ENCODE measurements at places on chromosomes 2 and 18.

DNA sequence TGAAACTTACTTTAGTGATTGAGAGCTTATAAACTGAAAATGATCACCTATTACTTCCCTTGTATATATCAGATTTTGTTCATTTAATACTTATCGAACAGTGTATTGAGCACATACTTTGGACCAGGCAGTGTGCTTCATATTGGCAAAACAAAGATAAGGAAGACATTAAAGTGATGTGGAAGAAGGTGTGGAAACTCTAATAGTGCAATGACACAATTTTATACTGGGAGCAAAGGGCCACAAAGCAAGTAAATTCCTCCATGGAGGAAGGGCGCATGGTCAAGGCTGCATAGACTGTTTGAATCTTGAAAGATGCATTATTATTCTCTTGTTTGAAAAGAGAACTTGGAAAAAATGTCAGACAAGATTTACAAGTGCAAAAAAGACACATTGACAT, 936.5 kb upstream of the DDX18 start:
- DNase-seq, result no peak

DNA sequence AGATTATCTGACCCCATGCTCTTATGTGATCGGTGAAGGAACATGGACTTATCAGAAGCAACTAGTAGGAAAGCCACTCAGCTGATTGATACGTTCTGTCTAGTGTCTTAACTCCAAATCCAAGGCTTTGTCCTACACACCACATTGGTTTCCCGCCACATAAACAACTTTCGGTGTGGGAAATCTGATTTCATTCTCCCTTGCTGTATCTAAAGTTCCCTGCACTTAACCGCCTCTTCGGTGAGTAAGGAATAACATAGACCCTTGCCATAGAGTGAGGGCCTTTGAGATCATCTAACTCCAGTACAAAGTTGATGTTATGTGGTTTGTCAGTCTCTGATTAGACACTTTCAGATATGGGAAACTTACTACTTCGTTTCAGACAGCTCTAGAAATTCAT, 538.2 kb upstream of the TNP1 start:
- no peak for DNase-seq

DNA sequence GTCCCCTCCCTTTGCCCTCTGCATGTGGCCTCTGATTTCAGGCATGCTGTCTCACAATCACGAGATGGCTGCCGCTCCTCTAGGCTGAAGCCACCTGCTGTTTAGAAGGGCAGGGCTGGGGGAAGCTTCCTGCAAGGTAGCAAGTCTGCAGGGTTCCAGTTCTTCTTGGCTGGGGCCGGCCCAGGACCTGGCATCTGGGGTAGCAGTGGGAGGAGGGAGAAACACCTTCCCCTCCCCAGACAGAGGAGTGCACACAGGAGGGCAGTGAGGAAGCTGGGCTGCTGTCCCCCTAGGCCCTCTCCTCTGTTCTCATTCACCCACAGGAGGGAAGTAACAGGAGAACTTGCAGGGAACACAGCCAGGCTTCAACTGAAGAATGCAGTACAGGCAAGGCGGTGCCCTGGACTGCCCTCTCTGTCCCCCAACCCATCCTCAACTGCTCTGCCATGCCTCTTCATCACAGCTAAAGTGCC, 345.9 kb upstream of the HS6ST1 start:
- DNase-seq, result no peak

DNA sequence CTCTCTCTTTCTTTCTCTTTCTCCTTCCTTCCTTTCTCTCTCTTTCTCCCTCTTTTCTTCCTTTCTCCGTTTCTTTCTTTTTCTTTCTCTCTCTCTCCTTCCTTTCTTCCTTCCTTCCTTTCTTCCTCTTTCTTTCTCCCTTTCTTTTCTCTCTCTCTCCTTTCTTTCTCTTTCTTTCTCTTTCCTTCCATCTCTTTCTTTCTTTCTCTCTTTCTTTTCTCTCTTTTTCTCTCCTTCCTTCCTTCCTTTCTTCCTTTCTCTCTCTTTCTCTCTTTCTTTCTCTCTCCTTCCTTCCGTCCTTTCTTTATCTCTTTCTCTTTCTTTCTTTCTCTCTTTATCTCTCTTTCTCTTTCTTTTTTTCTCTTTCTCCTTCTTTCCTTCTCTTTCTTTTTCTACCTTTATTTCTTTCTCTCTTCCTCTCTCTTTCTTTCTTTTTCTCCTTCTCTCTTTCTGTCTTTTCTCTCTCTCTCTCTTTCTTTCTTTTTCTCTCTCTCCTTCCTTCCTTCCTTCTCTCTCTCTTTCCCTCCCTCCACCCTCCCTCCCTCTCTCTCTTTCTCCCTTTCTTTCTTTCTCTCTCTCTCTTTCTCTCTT, 32.3 kb upstream of the ODC1 start:
- DNase-seq, result no peak

- no peak for DNase-seq
Measured at GRCh38 chr2:30237966-30238800, 6.8 kb downstream of the LBH start.

- DNase-seq, result no peak
Measured at GRCh38 chr2:7060156-7060555, 142.9 kb downstream of the RNF144A start.

- DNase-seq, result no peak
Measured at GRCh38 chr2:44786045-44786816, 155.3 kb upstream of the SIX3 start.
